Motor neuron (in vitro differentiated cells): ENCODE measurements at places on chromosomes 3 and 15. TPM values are rescaled to one million over a fixed set of nuclear protein-coding genes. Genes with fewer than 3 reads are reported as not detected.

The NBEAL2 gene
- total RNA-seq, result 2.4 and 3.4 TPM in 2 replicates

The KIF15 gene
- total RNA-seq, result 2.4 and 2.8 TPM in 2 replicates

DNA sequence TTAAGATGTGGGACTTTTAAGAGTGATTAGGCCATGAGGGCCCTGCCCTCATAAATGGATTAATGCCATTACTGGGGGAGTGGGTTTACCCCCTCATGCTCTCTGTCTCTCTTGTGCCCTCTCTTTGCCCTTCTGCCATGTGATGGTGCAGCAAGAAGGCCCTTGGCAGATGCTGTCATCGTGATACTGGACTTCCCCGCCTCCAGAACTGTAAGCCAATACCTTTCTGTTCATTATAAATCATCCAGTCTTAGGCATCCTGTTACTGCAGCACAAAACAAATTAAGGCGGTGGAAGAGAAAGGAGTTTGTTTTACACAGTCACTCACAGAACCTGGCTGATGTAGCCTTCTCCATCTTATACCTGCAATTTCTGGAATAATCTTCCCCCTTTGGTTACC lies 360.3 kb upstream of the TBL1XR1 start:
- peak; percentile 12 for ATAC-seq

- no peak for ATAC-seq
Measured at GRCh38 chr3:69535613-69536012, 149.7 kb upstream of the FRMD4B start.

DNA sequence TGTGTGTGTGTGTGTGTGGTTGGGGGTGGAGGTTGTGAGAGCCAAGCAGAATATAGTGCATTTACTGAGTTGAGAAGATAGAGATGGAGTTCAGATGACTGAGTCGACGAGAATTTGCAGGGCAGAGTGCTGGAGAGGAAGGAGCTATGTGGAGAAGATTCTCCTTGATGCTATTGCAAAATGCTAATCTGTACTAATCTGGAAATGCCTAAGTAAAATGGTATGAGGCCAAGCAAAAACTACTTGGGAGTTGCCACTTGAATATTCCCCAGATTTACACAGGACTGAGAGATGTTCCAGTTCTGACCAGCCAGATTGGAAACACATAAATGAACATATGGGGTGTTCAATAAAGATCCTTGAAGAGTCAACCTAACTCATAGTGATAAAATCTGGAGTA lies 316.4 kb downstream of the NSUN3 start:
- peak; percentile 46 for ATAC-seq

DNA sequence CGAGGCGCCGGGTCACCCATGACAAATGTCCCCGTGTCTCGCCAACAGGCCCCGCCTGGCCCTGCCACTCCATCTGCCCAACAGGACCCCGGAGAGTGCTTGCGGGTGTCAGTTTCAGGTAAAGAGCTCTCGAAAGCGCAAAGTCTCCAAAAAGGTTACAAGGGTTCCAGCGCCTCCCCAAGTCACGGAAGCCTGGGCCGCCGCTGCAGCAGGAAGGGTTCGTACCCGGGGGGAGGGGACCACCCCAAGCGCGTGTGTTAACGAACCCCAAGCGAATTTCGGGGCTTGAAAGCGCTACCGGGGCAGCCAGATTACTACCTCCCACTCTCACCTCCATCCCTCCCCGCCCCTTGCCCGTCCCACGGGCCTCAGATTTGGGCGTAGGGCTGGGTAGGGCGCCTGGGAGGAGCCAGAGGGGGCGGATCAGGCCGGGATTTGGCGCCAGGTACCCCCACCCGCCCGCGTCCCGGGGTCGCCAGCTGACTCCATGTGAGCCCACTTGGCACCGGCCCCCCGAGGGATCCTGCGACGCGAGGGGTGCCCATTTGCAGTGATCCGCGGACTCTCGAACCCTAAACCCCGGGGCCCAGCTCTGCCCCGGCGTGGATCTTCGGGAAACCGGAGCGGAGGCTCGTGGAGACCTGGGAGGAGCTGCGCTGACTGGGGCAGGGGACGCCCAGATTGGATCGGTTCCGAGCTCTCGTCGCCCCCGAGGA lies 85.9 kb downstream of the NR2F2 start:
- no peak for ATAC-seq

DNA sequence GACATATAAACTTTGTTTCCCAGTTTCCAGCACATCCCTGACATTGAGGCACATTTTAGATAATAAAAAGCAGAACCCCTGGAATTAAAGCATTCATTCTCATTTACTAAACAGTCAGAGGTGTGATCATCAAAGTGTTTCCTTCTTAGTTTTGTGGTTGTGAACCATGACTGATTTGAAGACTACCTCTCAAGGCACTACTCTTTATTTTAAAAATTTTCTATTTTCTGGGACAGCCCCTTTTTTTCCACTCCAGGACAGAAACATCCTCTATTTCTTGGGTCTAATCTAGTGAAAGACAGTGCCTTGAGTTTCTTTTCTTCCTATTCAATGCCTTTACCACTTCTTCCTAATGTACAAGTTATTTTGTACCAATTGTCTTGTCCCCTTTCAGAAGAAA lies 5.2 kb downstream of the SST start:
- ATAC-seq, result no peak

DNA sequence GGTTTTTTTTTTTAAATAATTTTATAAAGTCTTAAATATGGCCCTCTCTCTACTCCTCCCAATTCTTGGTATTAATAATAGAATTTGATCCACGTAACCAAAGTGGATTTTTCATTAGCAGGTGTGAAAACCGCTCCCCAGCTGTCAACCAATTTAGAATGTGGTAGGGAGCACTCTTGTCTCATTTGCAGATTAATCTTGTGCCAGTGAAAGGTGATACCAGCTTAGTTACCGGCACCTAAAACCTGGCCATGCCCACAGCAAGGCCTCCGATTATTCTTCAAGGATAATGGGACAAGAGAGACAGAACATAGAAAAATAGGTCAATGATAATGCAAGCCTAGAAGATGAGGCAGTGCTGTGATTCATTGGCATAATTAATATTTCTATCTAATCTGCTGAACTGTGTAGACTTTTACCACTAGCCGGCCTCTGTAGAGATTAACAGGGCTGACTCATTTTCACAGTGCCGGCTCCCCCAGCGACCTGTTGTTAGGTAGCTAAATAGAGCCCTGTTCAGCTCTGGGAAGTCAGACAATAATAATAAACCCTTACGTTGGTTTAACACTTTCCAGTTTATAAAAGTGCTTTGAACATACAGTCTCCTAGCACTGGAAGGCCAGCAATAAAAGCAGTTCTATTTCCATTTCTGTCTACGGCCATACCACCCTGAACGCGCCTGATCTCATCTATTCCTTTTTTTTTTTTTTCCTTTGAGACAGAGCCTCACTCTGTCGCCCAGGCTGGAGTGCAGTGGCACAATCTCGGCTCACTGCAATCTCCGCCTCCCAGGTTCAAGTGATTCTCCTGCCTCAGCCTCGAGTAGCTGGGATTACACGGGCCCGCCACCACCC lies 102.9 kb downstream of the SHQ1 start:
- peak; percentile 94 for ATAC-seq

- ATAC-seq, result peak; percentile 73
Measured at GRCh38 chr3:24829629-24830229, 335.1 kb upstream of the THRB start.

DNA sequence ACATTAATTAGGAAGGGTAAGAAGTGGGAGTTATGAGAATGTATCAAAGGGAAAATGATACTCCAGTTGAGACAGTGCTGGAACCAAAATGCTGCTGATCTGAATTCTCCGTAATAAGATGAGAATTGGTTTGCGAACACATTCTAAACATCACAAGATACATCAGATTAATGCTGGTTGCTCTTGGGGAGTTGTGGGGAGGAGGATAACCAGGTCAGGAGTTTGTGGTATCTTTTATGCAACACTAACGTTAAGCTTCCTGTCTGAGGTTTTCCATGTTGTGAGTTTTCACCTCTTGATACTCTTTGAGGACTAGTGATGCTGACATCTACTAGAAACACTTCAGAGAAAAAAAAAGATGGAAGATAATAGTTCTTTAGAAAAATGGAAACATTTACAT lies 47.2 kb downstream of the PPARG start:
- no peak for ATAC-seq

- ATAC-seq, result no peak
Measured at GRCh38 chr3:40753951-40754350, 229.2 kb downstream of the ZNF621 start.

DNA sequence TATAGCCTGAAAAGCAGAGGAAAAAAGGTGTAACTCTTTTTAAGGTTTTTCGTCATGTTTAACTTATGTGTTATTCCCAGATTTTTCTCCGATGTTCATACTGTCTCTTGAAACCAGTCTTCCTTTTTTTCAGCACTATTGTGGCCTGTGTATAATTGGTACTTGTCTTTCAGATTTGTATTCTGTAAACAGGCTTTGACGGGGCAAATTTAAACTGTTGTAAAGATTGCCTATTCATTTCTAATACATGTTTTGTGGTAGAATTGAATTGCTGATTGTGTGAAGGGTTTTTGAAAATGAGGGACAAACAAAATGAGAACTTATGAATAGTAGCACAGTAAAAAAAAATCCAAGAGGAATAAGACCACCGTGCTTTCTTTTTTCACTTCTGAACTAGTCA lies 33.6 kb downstream of the AKAP13 start:
- no peak for ATAC-seq

DNA sequence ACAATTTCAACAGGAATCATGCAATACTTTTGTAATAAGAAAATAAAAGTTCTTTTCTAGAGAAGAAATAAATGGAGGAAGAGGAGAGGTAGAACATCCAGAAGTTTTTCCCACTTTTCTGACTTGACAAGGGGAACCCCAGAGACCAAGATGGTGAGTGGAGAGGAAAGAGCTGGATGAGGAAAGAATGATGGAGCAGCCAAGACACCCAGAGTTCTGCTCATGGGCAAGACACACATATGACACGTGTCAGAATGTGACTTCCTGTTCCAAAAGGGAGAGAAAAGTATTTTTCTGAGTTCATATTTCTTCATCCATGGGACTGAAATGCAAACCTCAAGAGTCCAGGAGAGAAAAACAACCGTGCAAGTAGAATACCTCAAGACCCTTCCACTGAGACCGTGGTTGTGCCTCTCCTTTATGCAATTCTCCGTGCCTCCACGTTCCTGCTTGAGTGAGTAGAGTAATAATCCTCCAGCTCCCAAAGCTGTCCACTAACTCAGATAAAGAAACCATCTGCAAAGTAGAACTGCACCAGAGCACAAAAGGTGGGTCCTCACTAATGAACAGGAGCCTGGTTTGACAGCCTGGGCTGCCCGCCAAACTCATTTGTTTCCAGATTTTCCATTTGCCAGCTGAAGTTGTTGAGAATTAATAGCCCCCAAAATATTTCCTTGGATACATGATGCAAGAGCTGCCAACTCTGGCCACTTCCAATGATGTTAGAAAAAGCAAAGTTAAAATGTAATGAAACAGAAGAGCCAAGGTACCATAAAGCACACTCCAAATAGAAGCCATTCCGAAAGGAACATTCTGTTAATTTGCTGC lies 272.6 kb upstream of the IGF1R start:
- ATAC-seq, result no peak

- peak; percentile 41 for ATAC-seq
Measured at GRCh38 chr3:196431181-196432136, 768 bp downstream of the UBXN7 start.
